ENCODE measurements at places on chromosomes 6 and 20. TPM values are rescaled to one million over a fixed set of nuclear protein-coding genes. Genes with fewer than 3 reads are reported as not detected.

The ADGB gene
- not detected for total RNA-seq

The RAB32 gene
- total RNA-seq, result 108 TPM

The ILRUN gene
- 32.2 TPM for total RNA-seq

The SRC gene
- 6.7 TPM for total RNA-seq

The GSTA3 gene
- not detected for total RNA-seq

The SLC17A1 gene
- not detected for total RNA-seq

The GFOD1 gene
- total RNA-seq, result 3.6 TPM

All from IMR-90 (cell line).